ENCODE measurements at places on chromosomes 2 and 18. TPM values are rescaled to one million over a fixed set of nuclear protein-coding genes. Genes with fewer than 3 reads are reported as not detected.

The ATP8B1 gene
- total RNA-seq = not detected

The SCN9A gene
- total RNA-seq = not detected

The FBXO41 gene
- total RNA-seq = 33.8 TPM

The PPP4R3B gene
- total RNA-seq = 78.1 TPM

The CNDP1 gene
- total RNA-seq = not detected

Data from activated CD4-positive, alpha-beta T cell treated with anti-CD3 and anti-CD28 coated beads, Interleukin-2, amount 10 ng/mL, durations not matched to agents 24 days and 14 days (primary cell).